ENCODE measurements at places on chromosomes 4 and X. TPM values are rescaled to one million over a fixed set of nuclear protein-coding genes. Genes with fewer than 3 reads are reported as not detected.
A peak's percentile ranks its signal among the peaks of the same experiment; 100 is the strongest.

GRCh38 chr4:37531151-37531550 lies 155.0 kb downstream of the RELL1 start:
- no peak for DNase-seq

- DNase-seq, result no peak
These were observed 9.2 kb upstream of the ANXA3 start for GRCh38 chr4:78542373-78542772.

- no peak for DNase-seq
These were observed 44.5 kb upstream of the IL21 start for GRCh38 chr4:122665161-122665929.

DNA sequence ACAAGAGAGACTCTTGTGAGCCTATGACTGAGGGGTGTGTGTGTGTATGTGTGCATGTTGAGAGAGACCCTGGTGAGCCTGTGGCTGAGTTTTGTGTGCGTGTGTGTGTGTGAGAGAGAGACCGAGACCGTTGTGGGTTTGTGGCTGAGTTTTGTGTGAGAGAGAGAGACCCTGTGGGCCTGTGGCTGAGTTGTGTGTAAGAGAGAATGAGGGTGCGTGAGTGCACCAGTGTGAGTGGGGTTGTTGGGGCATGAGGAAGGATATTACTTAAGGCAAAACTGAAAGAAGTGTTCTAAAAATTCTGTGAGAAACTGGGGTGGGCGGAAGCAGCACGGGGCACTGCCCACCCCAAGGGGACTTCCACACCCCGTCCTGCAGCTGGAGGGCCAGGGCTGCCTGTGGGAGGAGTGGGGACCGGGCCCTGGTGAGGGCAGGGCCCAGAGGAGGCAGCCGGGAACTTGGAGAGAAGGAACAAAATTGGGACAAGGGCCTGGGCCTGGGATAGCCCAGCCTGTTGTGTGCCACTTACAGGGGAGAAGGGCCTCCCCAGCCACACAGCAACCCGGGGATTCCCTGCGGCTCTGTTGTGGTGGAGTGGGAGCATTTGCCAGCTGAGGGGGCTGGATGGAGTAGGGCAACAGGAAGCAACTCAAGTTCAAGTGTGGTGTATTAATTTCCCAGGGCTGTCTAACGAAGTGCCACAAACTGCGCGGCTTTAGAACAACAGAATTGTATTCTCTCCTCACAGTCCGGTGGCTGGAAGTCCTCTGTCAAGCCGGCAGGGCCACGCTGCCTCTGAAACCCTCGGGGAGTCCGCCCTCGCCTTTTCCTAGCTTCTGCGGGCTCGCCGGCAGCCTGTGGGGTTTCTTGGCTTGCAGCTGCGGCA lies 22.1 kb downstream of the TMEM131L start:
- peak; percentile 51 for DNase-seq

The PROM1 gene
- 24.9 TPM for polyA plus RNA-seq

- no peak for DNase-seq
These were observed 443.9 kb downstream of the INPP4B start for GRCh38 chr4:142402156-142402555.

- DNase-seq, result no peak
These were observed 3.4 kb upstream of the AVPR2 start for GRCh38 chrX:153900831-153901752.

DNA sequence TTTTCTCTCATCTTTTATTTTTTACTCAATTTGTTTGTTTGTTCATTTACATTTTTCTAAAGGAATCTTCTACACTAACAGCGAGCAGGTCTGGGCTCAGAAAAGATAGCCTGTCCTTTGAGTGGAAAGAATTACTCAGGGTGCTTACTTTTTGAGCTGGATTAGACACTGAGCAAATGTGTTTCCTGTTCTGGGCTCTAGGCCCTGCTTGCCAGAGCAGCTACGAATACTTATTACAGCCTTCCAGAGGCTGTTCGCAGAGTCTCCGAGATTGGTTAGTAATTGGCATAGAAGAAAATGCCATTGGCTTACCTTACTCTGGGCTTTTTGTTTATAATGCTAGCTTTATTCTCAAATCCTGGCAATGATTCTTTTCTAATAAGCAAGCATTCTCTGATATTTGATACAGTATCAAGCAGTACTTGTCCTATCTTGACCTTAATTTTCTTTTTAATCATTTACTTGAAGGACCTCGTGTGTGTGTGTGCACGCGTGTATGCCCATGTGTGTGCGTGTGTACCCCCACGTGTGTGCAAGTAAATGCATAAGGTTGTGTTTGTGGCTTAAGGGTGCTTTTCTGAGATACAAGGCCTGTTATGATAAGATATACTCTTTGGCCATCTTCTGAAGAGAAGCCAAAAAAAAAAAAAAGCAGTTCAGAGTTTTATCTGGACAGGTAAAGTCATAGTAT lies 76.2 kb upstream of the GRXCR1 start:
- DNase-seq, result no peak

GRCh38 chrX:21779095-21779494 lies 21.2 kb upstream of the SMPX start:
- no peak for DNase-seq

- DNase-seq, result no peak
These were observed 772.0 kb downstream of the TECRL start for GRCh38 chr4:63637270-63637669.

- no peak for DNase-seq
These were observed 6.0 kb upstream of the MAGEC1 start for GRCh38 chrX:141897690-141898089.

DNA sequence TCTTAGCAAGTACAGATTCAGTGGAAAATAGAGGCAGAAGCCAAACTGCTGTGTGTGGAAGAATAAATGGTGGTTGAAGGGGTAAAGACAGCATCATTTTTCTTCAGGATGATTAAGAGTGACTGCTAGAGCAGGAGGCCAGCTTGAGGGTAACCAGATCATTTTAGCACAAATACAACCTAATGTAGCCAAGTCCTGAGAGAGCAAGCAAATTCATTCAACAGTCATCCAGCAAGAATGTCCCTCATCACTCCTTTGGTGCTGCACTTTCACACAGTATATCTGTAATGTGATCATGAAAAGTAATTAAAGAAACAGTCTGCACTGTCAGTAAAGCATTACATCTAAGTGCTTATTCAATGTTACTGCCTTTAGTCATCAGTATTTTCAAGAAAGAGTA lies 44.8 kb downstream of the NPFFR2 start:
- DNase-seq, result no peak

The ASB12 gene
- polyA plus RNA-seq, result not detected

The HSFX4 gene
- polyA plus RNA-seq, result not detected

- no peak for DNase-seq
These were observed 334.0 kb downstream of the PCDH19 start for GRCh38 chrX:100076031-100076430.

DNA sequence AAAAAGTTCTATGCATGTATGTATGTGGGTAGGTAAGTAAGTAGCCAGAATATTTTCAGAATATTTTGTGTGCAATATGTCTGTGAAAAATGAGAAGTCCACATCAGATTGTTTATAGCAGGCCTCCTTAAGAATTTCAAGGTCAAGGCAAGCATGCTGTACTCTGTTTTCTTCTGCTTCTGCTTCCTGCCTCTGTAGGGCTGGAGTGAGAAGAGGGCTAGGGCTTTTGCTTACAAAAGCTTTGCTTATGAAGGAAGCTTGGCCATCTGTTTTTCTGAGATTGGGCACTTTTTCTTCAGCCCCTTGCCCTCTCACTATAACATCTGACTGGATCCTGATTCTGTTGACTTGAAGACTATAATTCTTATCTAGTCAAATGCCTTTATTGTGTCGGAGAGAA lies 150.4 kb downstream of the EMCN start:
- DNase-seq, result no peak

DNA sequence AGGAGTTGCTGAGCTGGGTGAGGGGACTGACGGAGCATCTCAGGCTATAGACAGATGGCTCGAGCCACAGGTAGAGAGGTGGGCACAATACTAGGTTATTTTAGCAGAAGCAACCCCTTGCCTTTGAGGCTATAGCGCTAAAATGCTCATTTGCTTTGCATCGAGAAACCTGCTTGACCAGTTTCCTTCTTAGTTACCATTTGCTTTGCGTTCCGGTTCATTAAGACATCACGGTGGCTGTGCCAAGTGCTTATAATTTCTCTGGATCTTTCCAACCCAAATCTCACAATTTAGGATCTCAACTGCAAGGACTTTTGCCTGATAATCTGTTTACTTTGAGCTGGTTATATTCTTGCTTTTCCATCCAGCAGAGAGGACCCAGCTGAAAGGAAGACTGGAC lies 40.8 kb downstream of the DLG3 start:
- DNase-seq, result no peak

GRCh38 chr4:38357546-38357945 lies 306.5 kb upstream of the KLF3 start:
- no peak for DNase-seq

DNA sequence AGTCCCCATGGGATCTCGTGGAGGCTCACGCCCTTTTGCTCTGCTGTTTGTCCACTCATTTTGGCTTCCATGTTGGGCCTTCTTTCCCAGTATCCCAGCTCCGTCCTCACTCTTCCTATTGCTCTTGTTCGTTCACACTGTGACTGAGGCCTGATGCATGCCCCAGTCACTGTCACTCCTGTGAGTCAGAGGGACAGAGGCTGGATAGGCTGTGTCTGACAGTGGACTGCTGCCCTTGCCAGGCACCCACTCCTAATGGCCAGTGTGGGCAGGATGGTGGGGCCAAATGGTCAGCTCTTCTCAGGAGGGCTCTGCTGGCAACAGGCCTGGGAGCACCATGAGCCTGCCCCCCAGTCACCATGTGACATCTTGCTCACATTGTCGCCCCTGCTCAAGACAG lies 40.0 kb downstream of the HADH start:
- no peak for DNase-seq

DNA sequence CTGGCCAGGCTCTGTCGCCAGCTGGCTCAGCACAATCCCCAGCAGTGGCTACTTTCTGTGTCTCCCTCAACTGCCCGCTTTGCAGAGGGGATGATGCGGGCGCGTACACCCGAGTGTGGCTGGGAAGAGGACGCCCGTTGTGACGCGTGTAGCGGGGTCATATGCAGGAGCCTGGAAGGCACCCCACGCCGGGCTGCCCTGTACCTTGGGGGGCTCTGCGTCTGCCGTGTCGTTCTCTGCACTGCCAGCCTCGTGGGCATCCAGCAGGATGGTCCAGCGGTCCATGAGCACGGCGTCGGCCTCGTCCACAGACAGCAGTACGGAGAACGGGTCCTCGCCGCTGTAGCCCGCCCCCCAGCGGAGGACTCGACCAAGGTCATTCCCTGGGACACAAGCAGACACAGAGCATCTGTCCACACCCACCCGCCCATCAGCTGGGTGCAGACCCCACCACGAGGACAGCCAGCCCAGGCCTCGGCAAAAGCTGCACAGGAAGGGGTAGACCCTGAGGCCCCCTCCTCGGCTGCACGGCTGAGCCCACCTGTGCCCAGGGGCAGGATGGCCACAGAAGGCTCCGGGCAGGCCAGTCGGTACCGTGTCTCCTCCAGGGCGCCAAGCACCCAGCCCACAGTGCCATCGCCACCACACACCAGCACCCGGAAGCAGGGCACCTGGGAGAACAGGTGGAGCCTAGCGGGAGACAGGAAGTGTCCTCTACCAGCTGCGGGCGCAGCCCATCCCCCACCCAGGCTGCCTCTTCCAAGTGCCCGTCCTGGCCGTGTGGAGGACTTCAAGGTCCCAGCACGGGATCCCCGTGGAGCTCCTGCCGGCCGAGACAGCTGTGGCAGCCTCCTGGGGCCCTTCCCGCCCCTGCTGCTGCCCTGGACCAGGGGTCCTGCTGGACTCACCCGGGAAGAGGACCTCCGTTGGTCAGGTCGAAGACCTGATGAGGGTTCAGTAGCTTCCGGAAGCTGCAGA lies 10.8 kb downstream of the DGKQ start:
- no peak for DNase-seq

The JADE3 gene
- 14.1 TPM for polyA plus RNA-seq

The TSPAN7 gene
- polyA plus RNA-seq, result 371 TPM

DNA sequence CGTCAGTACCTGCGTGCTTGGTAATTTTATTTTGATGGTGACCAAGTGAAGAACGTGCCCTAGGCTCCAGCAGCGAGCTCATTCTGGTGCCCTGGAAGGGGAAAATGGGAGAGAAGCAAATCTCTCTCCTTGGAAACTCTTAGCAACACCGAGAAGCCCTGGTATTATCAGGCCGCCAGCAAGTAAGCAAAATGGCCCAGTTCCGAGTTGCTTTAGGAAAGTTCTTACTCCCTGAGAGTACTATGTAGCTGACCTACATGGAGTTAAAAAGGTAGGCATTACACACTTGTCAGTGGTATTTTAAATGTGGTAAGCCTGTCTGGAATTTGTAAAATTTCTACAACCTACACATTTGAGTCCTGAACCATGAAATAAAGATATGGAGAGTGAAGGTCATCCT lies 146.4 kb downstream of the CPEB2 start:
- DNase-seq, result no peak

- peak; percentile 80 for DNase-seq
These were observed 313.4 kb upstream of the SLC7A11 start for GRCh38 chr4:138555584-138555983.

DNA sequence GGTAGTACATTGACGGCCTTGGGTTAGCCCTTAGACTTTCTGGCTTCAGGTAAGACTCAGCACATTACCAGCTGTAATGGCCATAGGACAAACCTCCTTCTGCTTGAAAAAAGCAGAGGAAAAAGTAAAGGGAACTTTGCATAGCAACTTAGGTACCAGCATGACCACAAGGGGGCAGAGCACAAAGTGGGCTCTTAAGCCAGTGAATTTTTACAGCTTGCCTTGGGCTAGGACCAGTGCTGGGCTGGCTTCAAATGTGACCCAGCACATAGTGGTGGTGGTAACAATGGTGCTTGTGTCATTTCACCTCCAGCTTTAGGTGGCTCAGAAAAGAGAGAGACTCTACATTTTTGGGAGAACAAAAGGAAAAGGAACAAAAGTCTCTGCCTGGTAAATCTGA lies 66.1 kb downstream of the KLHL4 start:
- DNase-seq, result no peak

GRCh38 chr4:4575284-4576211 lies 33.7 kb upstream of the STX18 start:
- DNase-seq, result peak; percentile 44

The NAAA gene
- 6.3 TPM for polyA plus RNA-seq

DNA sequence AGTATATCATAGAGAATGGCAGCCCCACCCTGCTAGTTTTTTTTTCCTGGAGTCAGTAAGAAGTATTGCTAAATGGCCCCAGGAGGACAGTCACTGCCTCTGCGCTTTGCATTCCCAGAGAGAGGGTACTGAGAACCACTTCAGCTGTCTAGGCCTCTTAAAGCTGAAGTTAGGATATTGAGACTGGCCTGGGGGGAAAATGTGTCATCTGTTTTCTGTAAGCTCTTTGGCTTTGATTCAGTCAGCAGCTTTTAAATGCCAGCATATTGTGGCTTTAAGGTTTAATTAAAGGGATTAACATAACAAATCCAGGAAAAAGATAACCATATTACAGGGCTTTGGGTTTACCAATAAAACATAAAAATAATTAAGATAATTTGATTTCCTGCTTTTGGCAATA lies 852.0 kb downstream of the PCDH18 start:
- DNase-seq, result peak; percentile 76

The MAGEA1 gene
- polyA plus RNA-seq, result not detected

All from brain (organoid and tissue), 16 donors.